ENCODE measurements at places on chromosomes 7 and 10.

DNA sequence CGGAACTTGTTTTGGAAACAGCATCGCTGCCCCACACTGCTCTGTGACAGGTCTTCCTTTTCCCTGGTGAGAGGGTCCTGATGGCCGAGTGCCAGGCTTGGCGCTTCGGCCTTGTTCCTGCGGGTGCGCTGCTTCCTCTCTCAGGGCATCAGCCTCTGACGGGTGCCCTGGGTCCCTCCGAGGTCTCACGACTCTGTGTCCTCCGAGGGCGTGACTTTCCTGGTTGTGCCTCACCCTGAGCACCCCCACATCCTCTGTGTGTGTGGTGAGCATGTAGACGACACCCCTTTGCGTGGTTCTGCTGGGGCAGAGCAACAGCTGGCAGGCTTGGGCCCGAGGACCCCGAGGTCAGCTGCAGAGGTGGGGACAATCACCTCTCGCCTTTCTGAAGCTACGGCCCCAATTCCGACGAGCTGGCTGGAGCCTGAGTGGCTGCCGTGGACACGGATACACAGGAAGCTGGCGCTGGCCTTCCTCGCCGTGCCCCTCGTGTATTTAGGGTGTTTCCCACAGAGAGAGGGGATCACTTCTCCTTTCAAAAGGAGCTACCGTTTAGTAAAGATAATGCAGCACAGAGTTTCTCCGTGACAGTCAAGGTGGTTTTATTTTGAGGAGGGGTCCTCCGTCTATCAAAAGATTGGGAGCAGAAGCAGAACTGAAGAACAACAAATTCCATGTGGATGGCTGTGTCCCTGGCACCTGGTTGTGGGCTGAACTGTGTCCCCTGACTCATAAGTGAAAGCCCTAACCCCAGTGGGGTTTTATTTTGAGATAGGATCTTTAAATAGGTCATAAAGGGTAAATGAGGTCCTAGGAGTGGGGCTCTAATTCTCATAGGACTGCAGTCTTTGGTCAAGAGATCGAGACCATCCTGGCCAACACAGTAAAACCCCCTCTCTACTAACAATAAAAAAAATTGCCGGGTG is 36.2 kb upstream of the PITRM1 start:
- DNase-seq = no peak

GRCh38 chr10:6678211-6678803 is 98.2 kb upstream of the PRKCQ start:
- peak; percentile 17 for DNase-seq

- no peak for DNase-seq
Measured at GRCh38 chr7:139798221-139798620, 20.4 kb upstream of the HIPK2 start.

DNA sequence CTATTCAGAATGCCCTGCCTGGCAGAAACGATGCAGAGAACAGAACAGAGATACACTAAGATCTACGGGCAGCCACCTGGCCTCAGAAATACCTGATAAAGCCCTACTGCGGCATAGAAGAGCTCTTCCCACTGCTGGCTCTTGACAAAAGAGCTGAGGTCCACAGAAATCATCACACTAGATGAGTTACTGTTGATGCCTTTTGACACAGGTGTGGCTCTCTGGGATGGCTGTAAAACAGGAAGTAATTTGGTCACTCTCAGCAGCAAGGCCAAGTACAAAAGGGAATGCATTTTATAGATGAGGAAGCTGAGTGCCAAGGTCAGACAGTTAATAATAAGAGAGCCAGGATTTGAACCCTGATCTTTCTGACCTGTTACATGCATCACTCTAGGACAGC is 35.0 kb upstream of the ACSL5 start:
- no peak for DNase-seq

DNA sequence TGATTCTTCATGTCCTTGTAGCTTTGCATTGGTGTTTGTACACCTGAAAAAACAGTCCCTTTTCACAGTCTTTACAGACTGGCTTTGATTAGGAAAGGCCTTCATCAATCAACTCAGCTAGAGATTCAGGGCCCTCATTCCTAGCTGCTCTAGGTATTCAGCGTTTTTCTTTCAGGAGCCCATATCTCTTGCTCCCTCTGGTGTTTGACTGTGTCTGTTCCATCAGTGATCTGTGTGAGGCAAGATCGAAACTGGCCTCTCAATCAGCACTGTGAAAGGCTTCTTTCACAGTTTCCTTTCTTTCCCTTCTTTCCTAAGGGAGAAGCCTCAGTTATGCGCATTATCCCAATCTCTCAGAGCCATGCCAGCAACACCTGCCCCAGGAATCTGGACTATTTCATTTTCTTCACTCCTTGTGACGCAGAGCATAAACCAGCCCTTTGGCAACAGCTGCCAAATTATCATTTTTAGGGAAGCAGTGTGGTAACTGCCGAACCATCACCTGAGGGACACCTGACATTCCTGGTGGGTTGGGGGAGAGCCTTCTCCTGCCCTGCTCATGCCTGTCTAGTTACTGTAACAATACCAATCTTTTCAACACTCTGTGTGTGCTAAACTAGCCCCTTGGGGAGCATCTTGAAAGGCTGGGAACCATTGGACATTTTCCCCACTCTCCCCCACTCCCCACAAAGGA is 75.7 kb upstream of the CCDC71L start:
- DNase-seq = peak; percentile 77

DNA sequence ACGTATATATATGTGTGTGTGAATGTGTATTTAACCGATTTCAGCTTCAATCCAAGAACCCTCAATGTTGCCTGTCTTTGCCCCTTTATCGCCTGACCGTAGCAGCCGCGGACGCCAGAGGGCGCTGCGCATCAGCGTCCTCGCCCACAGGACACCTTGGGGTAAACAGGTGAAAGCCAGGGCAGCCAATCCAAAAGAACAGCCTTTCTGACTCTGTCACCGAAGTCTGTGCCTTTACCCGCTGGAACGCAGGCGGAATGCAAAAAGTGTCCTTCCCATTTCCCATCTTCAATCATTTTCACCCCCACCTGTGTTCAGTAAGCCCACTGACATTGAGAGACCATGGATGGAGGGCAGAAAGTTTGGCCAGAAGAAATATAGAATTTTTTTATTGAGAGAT is 3.6 kb downstream of the NXPH1 start:
- DNase-seq = peak; percentile 6

DNA sequence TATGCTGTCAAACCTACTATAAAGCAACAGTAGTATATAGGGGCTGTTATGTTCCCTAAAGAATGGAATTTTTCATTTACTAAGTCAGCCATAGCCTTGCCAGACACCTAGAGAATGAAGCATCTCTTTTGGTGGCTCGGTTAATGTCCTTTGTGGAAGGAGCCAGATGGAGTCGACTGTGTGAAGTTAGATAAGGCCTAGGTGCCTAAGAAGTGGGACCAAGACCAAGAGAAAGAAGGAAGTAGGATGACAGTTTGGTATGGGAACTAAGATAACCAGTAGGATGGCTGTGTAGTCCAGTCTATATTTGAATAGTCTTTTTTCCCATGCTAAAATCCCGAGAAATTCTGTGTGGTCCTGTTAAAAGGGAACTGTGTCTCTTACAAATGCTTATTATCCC is 62.2 kb downstream of the REEP3 start:
- DNase-seq = no peak

DNA sequence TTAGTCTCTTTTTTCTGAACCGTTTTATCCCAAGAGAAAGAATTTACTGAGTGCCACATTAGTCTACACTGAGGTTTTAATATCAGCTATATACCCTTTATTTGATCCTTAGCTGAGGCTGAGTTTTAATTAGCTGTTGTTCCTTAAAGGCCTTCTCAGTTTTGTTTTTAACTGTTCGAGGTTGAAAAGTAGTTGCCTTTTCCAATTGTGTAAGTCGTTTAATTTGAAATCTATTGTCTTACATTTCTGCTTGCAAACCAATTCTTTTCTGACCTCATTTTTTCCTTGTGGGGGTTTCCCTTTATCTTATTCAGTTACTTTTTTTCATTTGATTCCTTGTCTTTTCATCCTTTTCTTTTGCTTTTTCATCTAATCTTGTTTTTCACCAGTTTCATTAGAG is 30.8 kb downstream of the UMAD1 start:
- DNase-seq = no peak

GRCh38 chr10:99368646-99369045 is 39.5 kb downstream of the CNNM1 start:
- DNase-seq = no peak

- DNase-seq = peak; percentile 99
Measured at GRCh38 chr10:119596537-119597404, at the start of gene TIAL1. TIAL1 (minus strand) TSS chr10:119596964; CDS start chr10:119596465, 499 bp downstream.

- no peak for DNase-seq
Measured at GRCh38 chr10:117656385-117657367, 114.1 kb downstream of the EMX2 start.

DNA sequence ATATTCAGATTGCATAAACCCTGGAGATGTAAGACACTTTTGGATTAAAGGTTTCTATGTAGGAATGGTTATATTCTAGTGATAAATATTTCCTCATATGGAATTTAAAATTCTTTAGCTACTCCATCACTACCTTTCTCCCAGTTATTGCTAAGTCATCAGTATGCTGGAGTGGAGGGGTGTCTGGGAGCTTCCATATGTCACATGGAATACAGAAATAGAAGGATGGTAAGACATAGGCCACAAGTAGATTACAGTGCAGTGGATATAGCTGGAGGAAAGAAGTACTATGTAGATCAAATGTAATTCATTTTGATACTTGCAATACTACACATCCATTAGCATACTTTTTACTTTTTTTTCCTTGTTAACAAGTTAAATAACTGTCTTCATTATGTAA is 428.4 kb downstream of the ARL4A start:
- DNase-seq = no peak

- DNase-seq = no peak
Measured at GRCh38 chr7:95585426-95585789, 10.9 kb downstream of the PDK4 start.
